ENCODE measurements at places on chromosomes 1 and 21.
A peak's percentile ranks its signal among the peaks of the same experiment; 100 is the strongest.

- DNase-seq = no peak
Observed at GRCh38 chr1:67166196-67166595, at the start of gene IL23R. Gene IL23R (plus strand): TSS chr1:67166454. CDS start chr1:67168121, 1,667 bp downstream.

DNA sequence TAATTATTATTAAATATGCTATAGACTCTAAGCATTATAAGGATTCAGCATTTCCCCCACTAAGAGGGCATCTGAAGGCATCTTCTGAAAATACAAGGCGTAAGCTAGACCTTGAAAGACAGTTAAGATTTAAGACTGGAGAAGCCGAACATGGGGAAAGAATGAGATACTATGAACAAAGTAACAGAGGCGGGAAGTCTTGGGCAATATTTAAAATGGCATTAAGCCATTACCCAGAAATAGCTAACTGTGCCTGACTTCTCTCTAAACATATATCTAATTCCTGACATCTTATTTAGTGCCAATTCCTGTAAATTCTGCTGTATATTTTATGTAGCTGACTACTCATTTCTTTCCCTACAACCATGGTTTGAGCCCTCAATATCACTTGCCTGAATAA is 20.9 kb downstream of the DPH5 start:
- no peak for DNase-seq

- no peak for DNase-seq
Observed at GRCh38 chr1:68644504-68644903, 147.6 kb upstream of the DEPDC1 start.

DNA sequence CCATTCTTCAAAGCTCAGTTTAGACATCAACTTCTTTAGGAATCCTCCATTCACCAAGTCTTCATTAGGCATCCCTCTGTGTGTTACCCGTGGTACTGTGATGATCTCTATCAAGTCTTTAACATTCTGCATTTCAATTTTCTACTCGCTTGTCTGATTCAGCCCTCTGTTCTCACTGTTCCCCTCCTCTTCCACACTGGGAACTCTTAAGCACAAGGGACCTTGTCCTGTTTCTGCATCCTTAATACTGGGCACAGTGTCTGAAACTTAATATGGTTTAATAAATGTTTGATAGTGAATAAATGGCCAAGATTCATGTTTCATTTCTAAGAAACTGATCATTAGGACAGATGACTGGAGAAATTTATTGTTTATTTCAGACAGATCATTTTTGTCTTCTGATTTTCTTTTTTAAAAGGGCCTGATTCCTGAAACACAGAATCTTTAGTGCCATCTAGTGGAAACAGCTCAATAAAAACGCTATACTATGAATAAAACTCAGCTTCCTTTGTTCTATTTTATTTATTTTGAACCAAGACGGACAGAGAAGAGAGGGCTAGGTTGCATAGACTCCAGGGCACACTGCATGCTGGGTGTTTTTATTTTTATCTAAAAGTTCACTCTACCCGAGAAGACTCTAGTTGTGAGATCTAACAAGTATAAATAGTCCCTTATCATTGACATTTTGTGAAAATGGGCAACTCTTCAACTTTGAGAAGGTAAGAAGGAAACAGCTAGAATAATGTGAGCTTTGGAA is 7.0 kb upstream of the TRIM45 start:
- peak; percentile 71 for DNase-seq

DNA sequence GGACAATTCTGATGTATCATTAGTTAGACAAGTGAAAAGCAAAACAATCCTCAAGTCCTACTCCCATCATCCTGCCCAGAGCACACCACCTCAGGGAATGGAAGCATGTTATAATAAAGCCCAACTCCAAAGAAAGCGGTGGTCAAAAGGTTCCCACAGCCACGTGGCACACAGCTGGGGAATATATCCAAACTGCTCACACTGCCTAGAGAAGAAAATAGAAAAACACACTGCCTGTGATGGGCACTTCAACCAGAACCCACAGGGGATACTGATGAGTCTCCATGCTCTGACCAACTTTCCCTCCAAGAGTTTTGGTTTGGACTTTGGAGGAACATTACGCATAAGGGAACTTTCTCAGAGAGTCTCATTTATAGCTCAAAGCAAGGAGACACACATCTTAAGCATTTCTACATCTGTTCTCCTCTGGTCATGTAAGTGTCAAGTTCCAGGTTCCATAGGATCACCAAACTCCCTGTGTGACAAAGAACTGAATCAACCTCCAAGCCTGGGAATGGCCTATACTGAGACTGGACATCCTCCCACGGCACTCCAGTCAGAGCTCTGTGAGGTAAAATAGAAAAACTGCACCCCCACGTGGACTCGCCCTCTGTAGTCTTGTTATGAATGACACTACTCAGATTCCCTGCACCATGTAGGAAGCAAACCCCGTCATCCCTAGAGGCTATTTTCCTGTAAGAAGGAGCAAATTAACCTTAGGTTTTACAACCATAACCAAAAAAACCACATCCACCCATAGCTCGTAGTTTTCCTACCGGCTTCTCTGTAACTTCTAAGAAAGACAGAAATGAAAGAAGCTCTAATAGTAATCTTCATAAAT is 12.2 kb downstream of the DSTYK start:
- no peak for DNase-seq

DNA sequence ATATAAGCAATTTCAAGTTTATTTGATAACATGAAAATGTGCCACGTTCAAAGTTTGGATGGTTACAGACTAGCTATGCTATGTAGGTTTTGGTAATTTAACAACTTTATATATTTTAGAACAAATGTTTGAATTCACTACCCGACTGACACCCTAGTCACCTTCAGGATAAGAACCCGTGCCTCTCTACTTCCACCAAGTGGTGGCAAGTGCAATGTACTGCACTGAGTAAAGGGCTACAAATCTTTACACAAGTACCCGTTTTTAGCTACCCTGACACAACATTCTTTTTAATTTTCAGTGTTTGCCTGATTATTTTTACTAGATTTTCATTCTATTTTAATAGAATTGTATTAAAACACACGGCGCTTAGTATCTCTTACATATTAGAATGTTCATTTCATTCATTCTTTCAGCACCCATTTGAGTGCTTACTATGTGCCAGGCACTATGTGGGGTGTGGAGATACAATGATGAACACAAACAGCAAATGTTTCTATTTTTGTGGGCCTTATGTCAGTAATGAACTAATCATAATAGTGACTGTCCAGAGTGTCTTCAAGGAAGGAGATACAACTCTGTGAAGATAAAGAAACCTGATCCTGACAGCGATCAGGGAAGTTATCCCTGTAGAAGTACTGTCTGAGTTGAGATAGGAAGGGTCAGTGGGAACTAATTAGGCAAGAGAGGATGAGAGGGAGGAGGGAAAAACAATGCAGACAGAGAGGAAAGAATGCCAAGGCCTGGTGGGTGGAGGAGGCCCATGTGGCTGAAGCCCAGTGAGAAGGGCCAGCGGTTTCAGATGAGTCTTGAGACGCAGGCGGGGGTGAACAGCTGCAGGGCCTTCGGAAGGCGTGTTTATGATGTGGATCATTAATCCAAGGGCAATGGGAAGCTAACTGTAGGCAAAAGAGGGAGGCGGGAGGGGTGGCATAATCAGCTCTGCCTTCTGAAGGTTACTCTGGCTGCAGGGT is 3.8 kb downstream of the LCA5L start:
- DNase-seq = peak; percentile 70

DNA sequence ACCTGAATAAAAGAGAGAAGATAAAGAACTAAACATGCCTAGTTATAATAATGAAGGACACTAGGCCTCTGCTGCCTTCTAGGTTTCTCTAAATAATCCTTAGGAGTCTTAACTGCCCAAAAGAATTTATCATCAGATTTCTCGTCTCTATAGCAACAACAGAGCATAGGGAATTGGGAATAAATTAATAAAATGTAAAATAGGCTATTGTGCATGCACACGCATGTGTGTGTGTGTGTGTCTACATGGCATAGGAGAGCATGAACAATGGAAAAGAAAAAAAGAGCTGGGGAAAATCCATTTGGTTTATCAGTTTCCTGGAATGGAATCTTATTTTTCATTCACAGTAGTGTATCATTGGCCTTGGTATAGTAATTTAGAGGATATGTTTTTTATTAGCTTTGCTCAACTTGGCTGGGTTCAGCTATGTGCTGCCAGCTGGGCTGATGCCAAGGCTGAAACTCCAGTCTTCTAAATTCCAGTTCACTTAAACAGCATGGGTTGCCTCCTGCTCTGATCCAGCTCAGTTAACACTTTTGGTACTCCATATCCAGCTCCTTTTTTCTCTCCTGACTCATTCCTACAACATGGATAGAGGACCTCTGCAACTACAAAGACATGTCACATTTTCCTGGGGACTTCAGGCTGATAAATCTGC is 80.6 kb upstream of the SLFNL1 start:
- peak; percentile 93 for DNase-seq

GRCh38 chr1:37691497-37692077 is 729 bp upstream of the CDCA8 start:
- peak; percentile 54 for DNase-seq

GRCh38 chr21:28936721-28937120 is 56.0 kb downstream of the LTN1 start:
- DNase-seq = no peak

GRCh38 chr1:56719171-56719570 is 74.1 kb downstream of the PRKAA2 start:
- DNase-seq = no peak

DNA sequence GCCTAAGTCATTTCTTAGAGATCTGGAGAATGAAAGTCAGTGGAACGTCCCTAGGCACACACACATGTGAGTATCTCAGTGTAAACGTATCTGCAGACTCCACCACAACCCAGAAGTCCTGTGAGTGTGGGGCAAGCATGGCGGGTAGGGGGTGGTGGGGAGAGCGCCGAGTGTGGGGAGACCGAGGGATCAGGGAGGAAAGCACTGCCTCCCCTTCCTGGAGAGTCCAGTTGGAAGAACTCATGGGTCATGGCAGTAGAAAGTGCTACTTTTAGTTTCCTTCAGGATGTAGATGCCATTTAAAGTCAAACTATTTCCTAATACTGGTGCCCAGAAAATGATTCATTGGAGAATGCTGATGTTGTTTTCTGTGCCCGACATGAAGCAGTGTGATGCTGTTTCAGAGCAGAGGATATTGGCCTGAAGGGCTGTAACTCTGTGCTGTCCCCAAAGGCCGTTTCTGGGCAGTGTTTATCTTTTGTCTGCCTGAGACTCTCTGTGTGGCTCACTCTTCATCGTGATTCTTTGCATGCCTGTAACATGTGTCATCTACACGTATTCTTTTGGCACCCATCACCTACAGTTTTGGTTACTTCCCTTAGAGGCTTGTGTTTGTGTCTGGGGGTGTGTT is 45.7 kb upstream of the TSPAN2 start:
- peak; percentile 26 for DNase-seq

- peak; percentile 84 for DNase-seq
Observed at GRCh38 chr1:89608319-89608983, 24.5 kb upstream of the LRRC8C start.

DNA sequence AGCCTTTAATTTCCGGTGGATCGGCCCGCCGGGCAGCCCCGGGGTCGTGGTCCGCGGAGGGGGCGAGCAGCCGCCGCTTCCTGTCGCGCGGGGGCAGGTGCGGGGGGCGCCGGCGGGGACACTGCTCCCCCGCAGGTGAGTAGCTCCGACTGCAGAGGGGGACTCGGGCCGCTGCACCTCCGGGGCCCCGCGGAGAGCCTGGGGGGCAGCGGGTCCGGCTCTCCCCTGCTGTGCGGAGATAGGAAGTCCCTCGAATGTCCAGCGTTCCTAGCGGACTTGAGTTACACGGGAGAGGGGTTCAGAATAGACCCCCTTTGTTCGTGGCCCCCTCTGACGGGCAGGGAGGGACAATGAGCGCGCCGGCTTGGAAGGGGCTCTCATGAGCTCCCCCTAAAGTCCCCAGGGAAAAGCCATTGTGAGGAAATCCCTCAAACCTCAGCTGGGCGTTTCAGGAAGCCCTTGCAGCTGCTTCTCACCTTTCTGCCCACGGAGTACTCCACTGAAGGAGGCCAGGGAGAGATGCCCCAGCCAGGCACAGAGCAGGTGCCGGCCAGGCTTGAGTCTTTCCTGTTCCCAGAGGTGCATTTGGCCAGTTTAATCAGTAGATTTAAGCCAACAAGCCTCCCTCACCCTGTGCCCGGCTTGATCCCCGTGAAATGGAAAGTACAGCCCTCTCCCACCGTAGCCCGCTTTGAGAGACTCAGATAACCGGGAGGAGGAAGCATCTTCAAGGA is 925 bp downstream of the PDE9A start:
- peak; percentile 11 for DNase-seq

- no peak for DNase-seq
Observed at GRCh38 chr1:64956733-64957441, 9.5 kb downstream of the JAK1 start.

GRCh38 chr1:56133522-56134472 is 445.6 kb downstream of the PLPP3 start:
- peak; percentile 45 for DNase-seq

DNA sequence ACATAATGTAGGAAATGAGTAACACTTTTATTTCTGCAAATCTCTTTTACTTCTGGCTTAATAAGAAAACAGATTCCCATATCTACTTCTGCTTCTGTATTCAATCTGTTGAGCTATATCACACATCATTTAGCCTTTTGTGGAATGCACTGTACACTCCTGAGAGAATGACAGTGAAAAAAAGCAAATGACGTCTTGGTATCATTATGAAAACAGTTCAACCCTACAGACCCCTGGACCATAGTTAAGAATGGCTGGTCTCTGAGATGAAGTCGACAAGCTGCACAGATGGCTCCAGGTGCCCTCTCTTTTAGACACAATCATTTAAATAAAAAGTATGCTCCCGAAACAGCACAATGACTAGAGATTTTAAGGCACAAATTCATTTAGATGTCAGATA is 247.0 kb downstream of the RERE start:
- DNase-seq = peak; percentile 15

- peak; percentile 84 for DNase-seq
Observed at GRCh38 chr1:107782217-107782845, 182.6 kb downstream of the VAV3 start.

GRCh38 chr21:16550917-16551741 is 821.3 kb downstream of the USP25 start:
- DNase-seq = peak; percentile 68

DNA sequence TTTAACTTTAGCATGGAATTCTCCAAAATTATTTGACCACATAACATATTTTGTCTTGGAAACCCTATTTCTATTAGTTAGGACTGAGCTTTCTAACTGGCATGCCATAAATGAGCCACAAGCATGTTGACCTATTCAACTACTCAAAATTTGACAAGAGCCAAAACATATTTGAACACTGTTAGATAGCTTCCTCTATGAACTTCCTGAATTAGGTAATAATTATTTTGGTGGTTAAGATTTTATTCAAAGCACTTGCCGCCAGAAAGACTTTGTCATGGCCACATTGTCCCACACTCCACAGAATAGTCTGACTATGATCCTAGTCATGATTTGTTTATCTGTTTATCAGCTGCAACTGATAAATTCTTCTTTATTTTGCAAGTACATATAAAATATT is 23.1 kb upstream of the CTPS1 start:
- DNase-seq = peak; percentile 25

DNA sequence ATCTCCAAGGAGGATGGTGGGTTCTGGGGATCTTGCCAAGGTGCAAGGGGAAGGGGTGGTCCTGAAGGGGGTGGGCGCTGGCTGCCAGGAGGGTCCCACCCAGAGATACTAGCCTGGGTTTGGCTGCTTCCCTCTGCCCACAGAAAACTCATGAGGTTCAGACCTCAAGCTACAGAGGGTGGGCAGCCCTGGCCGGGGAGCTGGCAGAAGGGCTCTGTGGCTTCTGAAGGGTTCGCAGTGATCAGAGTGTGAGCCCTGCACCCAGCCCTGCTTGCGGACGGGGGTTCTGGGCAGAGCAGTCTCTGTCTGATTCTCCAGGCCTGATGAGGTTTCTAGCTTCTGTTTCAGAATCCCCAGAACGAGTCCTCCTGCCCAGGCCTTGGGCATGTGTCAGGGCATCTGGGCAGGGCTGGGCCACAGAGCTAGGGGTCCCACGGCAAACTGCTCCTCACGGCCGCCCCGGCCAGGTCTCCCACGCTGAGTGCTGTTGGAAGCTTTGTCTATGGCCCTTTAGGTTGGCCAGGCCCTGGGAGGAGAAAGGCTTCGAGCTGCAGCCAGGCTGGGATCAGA is 635 bp upstream of the MMEL1 start:
- DNase-seq = no peak
